Cardiac fibroblast (primary cell): ENCODE measurements at places on chromosomes 5 and 9.
A peak's percentile ranks its signal among the peaks of the same experiment; 100 is the strongest.

GRCh38 chr9:88266416-88266815 lies 121.8 kb upstream of the SPIN1 start:
- no peak for DNase-seq

- DNase-seq: peak; percentile 86
Measured at GRCh38 chr5:87410931-87411330, 1.8 kb downstream of the CCNH start.

- no peak for DNase-seq
Measured at GRCh38 chr5:136563489-136563888, 198.1 kb upstream of the TRPC7 start.

- DNase-seq: peak; percentile 15
Measured at GRCh38 chr5:173680660-173681242, 64.3 kb upstream of the BOD1 start.

DNA sequence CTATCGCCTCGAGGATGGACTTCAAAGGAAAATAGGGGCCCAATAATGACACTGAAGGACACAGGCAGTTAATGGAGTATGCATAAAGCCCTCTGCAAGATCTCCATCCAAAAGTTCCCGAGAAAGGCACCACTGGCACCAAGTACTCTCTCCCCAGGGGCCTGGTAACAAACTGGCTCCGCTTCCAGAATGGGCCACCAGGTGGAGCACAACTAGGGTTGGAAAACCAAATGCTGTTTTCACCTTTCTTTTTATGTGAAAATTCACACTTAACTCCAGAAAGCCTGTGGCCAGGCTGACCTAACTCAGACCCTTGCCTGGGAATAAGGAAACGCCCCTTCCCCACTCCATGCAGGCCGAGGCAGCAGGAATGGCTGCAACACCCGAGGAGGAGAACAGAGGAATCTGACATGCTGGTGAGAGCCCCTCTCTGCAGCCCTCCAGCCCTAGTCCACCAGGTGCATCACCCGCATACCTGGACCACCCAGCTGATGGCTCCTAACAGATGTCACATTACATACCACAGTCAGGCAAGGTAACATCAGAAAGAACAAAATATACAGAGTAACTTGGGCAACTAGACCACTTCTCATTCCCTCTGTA lies 42.8 kb downstream of the CAMSAP1 start:
- peak; percentile 67 for DNase-seq

GRCh38 chr5:117682416-117682815 lies 1107.8 kb upstream of the SEMA6A start:
- DNase-seq: no peak

- DNase-seq: peak; percentile 64
Measured at GRCh38 chr9:96554326-96554725, 65.3 kb downstream of the CDC14B start.

DNA sequence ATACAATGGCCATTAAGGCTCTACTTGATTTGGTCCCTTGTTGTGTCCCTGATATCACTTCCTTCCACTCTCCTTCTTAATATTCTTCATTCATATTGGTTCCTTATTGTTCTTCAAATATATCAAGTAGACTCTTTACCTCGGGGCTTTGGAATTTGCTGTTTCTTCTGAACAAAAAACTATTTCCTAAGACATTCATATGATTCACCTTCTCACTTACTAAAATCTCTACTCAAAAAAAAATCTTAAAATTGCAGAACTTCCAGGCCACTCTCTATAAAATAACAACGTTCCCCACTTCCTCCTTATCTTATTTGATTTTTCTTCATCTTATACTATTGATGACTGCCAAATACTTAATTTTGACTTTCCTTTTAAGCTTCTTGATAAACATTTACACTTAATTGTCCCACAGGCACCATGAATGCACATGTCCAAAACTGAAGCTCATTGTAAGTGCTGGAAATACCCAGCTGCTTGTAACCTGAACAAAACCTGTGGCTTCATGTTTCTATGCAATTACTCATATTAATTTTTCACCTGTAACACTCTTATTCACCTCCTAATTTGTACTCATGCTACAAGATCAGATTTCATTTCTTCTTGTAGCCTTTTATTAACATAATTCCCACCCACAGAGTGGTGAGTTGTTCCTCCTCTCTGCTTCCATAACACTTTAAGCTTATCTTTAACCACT lies 58.4 kb upstream of the NUDT12 start:
- DNase-seq: no peak

- DNase-seq: no peak
Measured at GRCh38 chr9:69036799-69037198, 1.2 kb downstream of the FXN start.

DNA sequence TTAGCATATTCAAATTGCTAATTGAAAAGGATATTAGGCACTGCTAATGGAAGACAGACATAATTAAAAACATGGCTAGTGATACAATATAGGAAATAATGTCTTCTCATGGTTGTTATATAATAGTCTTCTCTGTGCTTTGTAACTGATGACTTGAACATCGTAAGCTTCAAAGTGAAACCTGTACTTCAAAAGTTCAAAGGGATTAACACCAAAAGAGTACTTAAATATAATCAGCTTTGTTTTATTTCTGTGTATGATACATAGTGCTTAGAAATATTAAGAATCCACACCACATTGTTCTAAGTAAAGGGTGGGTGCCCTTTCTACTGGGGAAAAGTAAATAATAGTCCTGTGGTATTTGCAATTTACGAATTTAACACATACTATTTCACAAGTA lies 75.4 kb upstream of the ITGA1 start:
- no peak for DNase-seq

DNA sequence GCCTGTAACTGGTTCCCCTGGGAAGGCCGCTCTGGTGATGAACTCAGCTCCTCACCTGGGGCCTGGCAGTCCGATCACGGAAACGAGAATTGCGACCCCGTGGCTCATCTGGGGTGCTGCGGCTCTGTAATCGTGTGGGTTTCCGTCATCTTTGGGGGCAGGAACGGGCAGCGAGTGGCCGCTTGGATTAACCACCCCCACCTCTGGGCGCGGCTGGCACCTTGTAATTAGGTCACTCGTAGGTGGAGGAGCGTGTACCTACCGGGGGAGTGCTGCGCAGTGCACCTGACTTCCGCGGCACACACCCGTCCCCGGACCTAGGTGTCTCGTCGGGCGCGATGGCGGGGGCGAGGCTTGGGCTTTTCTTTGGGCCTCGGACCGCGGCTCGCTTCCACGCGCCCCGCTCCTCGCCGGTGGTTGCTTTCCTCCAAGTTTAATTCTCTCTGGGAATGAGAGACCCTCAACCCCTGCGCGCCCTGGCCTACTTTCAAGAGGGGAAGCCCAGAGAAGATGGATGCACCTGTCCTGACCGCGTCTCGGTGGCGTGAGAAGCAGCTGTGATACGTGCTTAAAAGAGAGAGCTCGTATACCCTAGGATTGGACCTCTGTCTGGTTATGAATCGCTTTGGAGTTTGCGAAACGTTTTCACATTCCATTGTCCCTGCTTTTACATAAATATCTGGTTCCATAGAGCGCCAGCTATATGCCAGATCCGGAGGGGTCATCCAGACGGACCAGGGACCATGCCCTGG lies 744 bp upstream of the PPP2CA start:
- no peak for DNase-seq

DNA sequence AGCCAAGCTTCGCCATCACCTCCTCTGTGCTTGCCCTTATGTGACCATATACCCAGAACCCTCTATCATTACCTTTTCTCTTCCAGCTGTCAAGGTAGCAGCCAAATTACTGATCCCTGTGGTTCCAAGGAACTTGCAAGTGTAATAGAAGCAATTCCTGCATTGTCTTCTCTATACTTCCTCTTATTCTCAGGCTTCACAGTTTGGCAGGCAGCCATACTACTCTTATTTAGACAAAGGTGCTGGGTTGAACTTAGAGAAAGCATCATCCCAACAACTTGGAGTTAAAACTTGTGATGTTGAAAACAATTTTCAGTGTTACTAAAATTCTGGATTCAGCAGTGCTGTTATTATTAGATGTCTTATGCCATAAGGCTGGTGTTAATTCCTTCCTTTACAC lies 93.2 kb downstream of the NLN start:
- DNase-seq: peak; percentile 18

DNA sequence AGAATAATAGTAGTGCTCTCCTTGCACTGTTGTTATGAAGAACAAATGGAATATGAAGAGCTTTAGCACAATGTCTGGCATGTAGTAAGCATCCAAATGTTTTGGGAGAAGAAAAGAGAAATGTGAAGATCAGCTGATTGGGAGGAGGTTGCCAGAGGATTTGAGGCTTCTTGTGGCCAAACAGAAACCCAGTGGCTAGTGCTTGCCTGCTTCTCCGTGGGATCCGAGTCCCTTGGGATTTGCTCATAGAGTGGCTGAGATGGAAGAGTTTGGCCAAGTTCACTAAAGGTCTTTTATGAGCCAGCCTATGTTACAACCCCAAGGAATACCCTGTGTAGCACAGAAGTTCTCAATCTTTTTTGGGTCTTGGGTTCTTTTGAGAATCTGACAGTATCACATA lies 86.0 kb downstream of the ANGPTL2 start:
- peak; percentile 62 for DNase-seq

- DNase-seq: no peak
Measured at GRCh38 chr5:32973646-32974045, 262.5 kb downstream of the NPR3 start.

DNA sequence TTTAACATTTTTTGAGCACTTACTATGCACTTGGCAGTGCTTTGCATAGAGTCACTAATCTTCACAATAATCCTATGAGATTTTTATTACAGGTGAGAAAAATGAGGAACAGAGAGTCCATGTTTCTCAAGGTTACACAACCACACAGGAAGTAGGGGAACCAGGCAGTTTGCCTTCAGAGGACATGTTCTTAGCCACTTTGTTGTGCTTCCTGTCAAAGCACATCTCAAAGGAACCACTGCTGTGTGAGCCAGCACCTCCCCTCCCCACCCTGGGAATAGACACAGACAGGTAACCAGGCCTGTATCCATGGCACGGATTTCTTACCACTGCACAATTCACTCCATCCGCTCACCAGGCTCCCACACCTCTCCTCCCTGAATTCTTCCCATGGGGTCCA lies 6.3 kb upstream of the DNAJB5 start:
- DNase-seq: no peak

DNA sequence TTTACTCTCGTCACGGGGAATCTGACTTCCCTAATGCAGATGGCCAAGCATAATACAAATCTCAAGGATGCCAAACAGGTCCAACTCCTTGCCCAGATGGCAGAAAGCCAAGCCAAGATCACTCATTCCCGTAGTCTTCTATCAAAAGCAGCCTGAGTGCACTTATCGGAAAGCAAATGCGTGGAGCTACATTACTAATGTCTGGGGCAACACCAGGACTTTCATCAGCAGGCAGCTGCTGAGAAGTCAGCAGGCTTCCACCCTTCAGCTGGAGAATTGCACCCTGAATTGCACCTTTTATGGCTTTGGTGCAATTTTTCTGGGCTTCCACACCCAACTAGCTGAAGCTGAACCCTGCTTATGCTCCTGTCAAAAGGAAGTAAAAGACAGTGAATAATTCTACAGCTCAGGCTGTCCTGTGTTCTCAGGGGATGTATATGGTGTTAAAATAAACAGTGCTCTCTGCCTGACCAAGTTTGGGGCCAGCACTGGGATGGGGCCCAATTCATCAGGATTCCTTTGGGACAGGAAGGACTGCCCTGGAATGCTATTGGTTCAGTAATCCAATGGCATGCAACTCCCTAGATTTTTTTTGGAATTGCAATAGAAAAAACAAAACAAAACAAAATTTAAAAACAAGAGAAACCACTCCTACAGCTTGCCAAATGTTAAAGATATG lies 92.6 kb downstream of the DPYSL3 start:
- DNase-seq: peak; percentile 96

- DNase-seq: peak; percentile 77
Measured at GRCh38 chr5:32589942-32590869, 4.8 kb downstream of the SUB1 start.

DNA sequence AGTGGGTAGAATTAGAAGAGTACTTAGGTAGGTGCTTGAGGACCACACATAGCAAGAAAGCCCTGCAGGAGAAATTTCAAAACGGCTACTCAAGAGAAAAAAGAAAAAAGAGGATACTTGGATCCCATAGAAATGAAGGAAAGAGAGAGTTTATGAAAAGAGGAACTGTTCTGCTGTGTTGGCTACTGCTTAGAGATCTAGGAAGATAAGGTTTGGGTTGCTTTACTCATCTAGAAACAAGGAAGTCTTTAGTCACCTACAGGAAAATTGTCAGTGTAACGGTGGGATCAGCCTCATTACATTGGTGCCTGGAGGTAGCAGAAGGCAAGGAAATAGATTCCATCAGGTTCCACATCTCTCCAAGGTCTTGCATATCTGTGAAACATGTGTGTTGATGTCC lies 14.8 kb upstream of the C5orf46 start:
- DNase-seq: no peak

- peak; percentile 91 for DNase-seq
Measured at GRCh38 chr9:6567140-6567591, 78.4 kb downstream of the GLDC start.

DNA sequence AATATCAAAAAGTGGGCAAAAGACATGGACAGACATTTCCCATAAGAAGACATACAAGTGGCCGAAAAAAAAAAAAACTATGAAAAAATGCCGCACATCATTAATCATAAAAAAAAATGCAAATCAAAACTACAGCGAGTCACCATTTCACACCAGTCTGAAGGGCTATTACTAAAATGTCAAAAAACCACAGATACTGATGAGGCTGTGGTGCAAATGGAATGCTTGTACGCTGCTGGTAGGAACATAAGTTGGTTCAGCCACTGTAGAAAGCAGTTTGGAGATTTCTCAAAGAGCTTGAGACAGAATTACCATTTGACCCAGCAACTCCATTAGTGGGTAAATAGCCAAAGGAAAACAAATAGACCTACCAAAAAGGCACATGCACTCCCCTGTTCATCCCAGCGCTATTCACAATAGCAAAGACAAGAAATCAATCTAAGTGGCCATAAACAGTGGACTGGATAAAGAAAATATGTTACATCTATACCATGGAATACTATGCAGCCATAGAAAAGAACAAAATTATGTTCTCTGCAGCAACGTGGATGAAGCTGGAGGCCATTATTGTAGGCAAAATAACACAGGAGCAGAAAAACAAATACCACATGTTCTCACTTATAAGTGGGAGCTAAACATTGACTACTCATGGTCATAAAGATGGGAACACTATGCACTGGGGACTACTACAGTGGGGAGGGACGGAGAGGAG lies 110.6 kb upstream of the BOD1 start:
- DNase-seq: peak; percentile 33

GRCh38 chr5:176735383-176736265 lies 74.7 kb upstream of the UNC5A start:
- no peak for DNase-seq

DNA sequence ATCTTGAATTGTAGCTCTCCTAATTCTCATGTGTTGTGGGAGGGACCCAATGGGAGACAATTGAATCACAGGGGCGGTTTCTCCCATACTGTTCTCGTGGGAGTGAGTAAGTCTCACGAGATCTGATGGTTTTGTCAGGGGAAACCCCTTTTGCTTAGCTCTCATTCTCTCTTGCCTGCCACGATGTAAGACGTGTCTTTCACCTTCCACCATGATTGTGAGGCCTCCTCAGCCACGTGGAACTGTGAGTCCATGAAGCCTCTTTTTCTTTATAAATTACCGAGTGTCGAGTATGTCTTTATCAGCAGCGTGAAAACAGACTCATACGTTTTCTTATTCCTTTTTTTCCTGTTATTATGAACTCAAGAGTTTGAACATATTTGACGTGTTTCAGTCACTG lies 39.1 kb downstream of the RETREG1 start:
- DNase-seq: no peak

GRCh38 chr5:112228667-112229066 lies 190.4 kb downstream of the EPB41L4A start:
- DNase-seq: peak; percentile 36
